ENCODE measurements at places on chromosomes 6 and 20.
A peak's percentile ranks its signal among the peaks of the same experiment; 100 is the strongest.

DNA sequence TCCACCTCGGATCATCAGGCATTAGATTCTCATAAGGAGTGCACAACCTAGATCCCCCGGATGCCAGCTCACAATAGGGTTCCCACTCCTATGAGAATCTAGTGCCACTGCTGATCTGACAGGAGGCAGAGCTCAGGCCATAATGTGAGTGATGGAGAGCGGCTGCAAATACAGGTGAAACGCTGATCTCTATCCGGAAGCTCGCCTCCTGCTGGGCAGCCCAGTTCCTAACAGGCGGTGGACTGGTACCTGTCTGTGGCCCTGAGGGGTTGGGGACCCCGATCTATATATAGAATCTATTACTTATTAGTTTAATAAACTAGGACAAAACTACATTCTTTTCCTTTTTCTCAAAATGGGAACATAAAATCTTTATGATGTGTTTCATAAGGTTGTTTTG lies 741.9 kb downstream of the RFPL4B start:
- H3K36me3 ChIP-seq = no peaks in the 10 kb centered on the region
- no peak overlapping the region for H3K4me3 ChIP-seq
- DNase-seq = no peak

- H3K4me3 ChIP-seq = peak overlapping the region; percentile 50
- H3K4me1 ChIP-seq = no peaks in the 10 kb centered on the region
- peaks cover 98% of the 10 kb centered on the region for H3K27me3 ChIP-seq
- H3K27ac ChIP-seq = no peak overlapping the region
- DNase-seq = no peak
Measured at GRCh38 chr6:10403385-10404106, 11.3 kb downstream of the TFAP2A start.

GRCh38 chr20:47318027-47318585 lies 38.4 kb downstream of the ZMYND8 start:
- H3K27me3 ChIP-seq = no peaks in the 10 kb centered on the region
- DNase-seq = peak; percentile 24
- H3K36me3 ChIP-seq = no peaks in the 10 kb centered on the region
- peak overlapping the region; percentile 97 for H3K27ac ChIP-seq
- peaks cover 64% of the 10 kb centered on the region for H3K4me1 ChIP-seq
- H3K4me3 ChIP-seq = no peak overlapping the region

GRCh38 chr20:18255526-18255925 lies 32.8 kb upstream of the ZNF133 start:
- H3K4me1 ChIP-seq = no peaks in the 10 kb centered on the region
- no peak overlapping the region for H3K4me3 ChIP-seq
- H3K36me3 ChIP-seq = no peaks in the 10 kb centered on the region
- H3K27ac ChIP-seq = no peak overlapping the region
- no peak for DNase-seq
- no peaks in the 10 kb centered on the region for H3K27me3 ChIP-seq

DNA sequence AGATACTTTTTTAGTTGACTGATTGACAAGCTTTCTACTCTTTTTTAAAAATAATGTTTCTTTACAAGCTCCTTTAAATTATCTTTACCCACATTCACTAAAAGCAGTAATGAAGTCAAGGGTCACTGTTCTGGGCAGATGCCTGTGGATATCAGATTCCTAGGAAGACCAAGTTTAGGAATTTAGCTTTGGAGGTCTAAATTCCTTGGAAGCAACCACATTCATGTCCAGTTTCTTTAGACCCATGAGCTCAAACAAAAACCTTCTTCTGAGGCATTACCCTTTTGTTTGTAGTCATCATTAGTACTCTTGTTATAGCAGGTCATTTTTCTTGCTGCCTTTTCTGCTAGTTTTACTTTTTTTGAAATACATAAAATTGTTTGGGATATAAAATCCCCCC lies 462.9 kb upstream of the JAG1 start:
- H3K36me3 ChIP-seq = no peaks in the 10 kb centered on the region
- DNase-seq = no peak
- no peak overlapping the region for H3K4me3 ChIP-seq
- no peaks in the 10 kb centered on the region for H3K4me1 ChIP-seq

GRCh38 chr6:143039548-143039947 lies 21.1 kb upstream of the AIG1 start:
- DNase-seq = no peak
- H3K27me3 ChIP-seq = no peaks in the 10 kb centered on the region
- H3K36me3 ChIP-seq = no peaks in the 10 kb centered on the region
- no peak overlapping the region for H3K4me3 ChIP-seq
- H3K27ac ChIP-seq = no peak overlapping the region

DNA sequence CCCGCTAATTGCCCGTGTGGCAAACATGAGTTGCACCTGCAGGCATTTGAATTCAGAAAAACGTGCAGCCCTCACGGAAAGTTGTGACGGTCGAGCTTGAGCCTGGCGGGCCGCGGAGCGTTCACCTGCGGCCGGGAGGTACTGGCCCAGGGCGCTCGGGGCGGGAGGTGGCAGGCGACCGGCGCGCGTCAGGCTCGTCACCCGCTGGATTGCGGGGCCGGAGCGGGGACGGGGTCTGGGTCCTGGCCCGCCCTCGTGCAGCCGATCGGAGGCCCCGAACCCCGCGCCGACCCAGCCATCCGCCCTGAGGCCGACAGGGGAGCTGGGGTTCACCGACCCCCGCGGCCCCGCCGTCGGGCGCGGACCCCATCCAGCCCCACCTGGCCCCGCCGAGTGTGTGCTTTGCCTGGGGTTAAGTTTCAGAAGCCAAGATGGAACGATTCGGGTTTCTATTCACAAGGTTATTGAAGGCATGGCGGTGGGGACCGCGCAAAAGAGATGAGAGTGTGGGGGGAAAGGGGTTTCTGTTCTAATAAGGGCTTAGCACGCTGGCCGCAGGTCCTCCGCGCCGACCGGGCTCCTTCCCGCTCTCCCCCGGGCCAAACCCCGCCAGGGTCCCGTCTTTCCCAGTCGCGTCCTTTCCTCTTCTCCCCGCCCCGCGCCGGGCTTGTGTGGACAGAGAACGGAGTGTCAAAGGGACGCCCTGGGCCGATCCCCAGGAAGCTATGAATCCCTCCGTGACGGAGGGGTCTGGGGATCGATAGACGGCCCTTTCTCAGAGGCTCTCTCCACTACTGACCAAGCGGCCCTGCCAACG lies 1.6 kb upstream of the HEY2 start:
- DNase-seq = peak; percentile 65
- H3K27ac ChIP-seq = no peak overlapping the region
- no peaks in the 10 kb centered on the region for H3K36me3 ChIP-seq
- H3K27me3 ChIP-seq = peaks cover 96% of the 10 kb centered on the region
- peak overlapping the region; percentile 80 for H3K4me3 ChIP-seq

DNA sequence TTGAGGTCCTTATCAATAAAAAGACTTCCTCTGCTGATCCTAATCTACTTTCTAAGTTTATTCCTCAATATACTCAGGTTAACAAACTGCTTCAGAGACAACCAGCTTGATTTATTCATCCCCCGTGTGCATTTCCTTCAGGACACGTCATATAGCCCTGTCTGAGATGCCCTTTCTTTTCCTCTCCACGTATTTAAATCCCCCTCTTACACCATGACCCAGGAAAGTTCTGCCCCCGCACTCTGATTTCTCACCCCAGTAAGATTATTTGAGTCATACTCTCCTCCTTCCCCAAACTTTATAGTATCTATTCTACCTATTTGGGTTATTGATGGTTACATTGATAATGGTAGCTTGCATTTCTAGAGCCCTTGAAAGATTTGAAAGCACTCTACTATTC lies 9.8 kb upstream of the CGA start:
- H3K36me3 ChIP-seq = no peaks in the 10 kb centered on the region
- no peak overlapping the region for H3K4me3 ChIP-seq

GRCh38 chr20:8390037-8390433 lies 258.0 kb downstream of the PLCB1 start:
- peak overlapping the region; percentile 2 for H3K4me3 ChIP-seq
- no peaks in the 10 kb centered on the region for H3K36me3 ChIP-seq
- no peaks in the 10 kb centered on the region for H3K27me3 ChIP-seq
- peaks cover 44% of the 10 kb centered on the region for H3K4me1 ChIP-seq

GRCh38 chr6:157232161-157232895 lies 91.0 kb downstream of the TMEM242 start:
- H3K4me3 ChIP-seq = no peak overlapping the region
- H3K36me3 ChIP-seq = no peaks in the 10 kb centered on the region
- no peak for DNase-seq
- peaks cover 48% of the 10 kb centered on the region for H3K27me3 ChIP-seq
- H3K4me1 ChIP-seq = peaks cover 28% of the 10 kb centered on the region

GRCh38 chr6:108228416-108228815 lies 32.4 kb downstream of the SNX3 start:
- no peak overlapping the region for H3K4me3 ChIP-seq
- peaks cover 17% of the 10 kb centered on the region for H3K4me1 ChIP-seq
- H3K27me3 ChIP-seq = no peaks in the 10 kb centered on the region
- DNase-seq = no peak

- H3K4me3 ChIP-seq = peak overlapping the region; percentile 60
- H3K27ac ChIP-seq = no peak overlapping the region
- no peak for DNase-seq
- H3K36me3 ChIP-seq = no peaks in the 10 kb centered on the region
- H3K4me1 ChIP-seq = peaks cover 23% of the 10 kb centered on the region
Measured at GRCh38 chr6:52664991-52665686, 5.8 kb upstream of the TMEM14A start.

DNA sequence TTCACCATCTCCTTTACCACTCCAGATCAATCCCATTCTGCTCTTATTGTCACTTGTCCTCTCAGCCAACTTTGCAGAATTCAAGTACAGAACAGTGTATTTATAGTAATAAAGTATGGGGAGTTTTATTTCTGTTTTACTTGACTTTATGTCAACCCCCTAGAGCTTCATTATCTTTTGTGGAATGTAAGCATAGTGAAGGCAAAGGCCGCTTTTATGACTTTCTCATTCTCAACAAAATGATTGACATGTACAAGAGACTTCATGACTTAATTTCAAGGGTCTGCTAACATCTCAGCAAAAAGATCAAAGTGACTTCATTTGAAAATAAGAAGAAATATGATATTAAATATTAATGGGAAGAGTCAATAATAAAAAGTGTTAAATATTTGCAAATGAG lies 28.7 kb upstream of the ARID1B start:
- no peaks in the 10 kb centered on the region for H3K27me3 ChIP-seq
- H3K4me1 ChIP-seq = peaks cover 12% of the 10 kb centered on the region
- no peaks in the 10 kb centered on the region for H3K36me3 ChIP-seq
- H3K27ac ChIP-seq = no peak overlapping the region
- no peak for DNase-seq
- no peak overlapping the region for H3K4me3 ChIP-seq

- no peaks in the 10 kb centered on the region for H3K36me3 ChIP-seq
- H3K4me3 ChIP-seq = no peak overlapping the region
- DNase-seq = no peak
- H3K27me3 ChIP-seq = no peaks in the 10 kb centered on the region
- H3K4me1 ChIP-seq = peaks cover 13% of the 10 kb centered on the region
- H3K27ac ChIP-seq = no peak overlapping the region
Measured at GRCh38 chr20:23327617-23328333, 22.8 kb upstream of the NXT1 start.

- H3K36me3 ChIP-seq = no peaks in the 10 kb centered on the region
- no peak for DNase-seq
- no peaks in the 10 kb centered on the region for H3K4me1 ChIP-seq
Measured at GRCh38 chr6:125852587-125852986, 61.8 kb downstream of the NCOA7 start.

DNA sequence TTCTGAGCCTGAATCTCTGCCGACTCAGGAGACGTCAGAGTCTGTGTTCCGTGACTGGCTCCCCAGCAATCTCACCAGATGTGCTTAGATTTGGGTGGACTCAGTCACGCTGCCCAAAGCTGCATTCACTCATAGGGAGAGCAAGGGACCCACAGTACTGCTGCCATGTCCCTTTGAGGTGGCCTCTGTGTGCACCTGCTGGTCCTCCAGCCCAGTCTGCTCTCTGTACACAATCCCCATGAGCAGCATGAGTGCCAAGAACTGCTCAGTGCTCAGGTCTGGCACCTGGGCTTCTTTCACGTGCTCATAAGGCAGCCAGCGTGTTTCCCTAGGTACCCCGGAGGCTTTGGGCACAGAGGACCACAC lies 44.2 kb upstream of the TIAM2 start:
- no peak overlapping the region for H3K4me3 ChIP-seq
- H3K4me1 ChIP-seq = no peaks in the 10 kb centered on the region
- H3K36me3 ChIP-seq = no peaks in the 10 kb centered on the region
- H3K27ac ChIP-seq = no peak overlapping the region
- H3K27me3 ChIP-seq = no peaks in the 10 kb centered on the region
- DNase-seq = no peak

DNA sequence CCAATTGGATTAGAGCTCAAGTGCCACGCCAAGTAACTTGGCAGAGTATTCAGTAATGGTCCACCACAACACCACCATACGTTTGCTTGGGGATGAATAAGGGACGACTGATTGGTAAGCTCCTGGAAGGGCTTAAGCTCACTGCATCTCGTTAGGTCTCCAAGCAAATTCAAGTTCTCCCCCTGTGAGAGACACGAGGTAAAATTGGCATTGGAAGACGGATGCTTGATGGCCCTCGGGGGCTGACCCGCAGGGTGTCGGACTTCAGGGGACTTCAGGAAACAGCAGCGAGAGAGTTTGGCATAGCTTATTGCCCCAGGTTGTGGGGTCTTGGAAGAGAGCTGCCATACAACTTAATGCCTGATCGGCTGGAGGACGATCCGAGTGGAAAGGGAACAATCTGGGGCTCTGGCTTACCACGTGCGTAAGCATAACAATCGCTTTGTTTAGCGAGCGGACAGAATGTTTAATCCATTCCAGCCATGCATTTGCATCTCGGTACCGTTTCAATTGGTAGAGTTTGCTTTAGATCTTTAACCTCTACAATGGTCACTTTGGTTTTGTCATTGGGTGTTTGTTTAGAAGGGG lies 4.8 kb upstream of the ZNFX1 start:
- H3K27me3 ChIP-seq = no peaks in the 10 kb centered on the region
- H3K4me3 ChIP-seq = peak overlapping the region; percentile 84
- H3K36me3 ChIP-seq = peaks cover 24% of the 10 kb centered on the region
- peak overlapping the region; percentile 84 for H3K27ac ChIP-seq

- H3K27ac ChIP-seq = no peak overlapping the region
- H3K27me3 ChIP-seq = no peaks in the 10 kb centered on the region
- peaks cover 7% of the 10 kb centered on the region for H3K4me1 ChIP-seq
- DNase-seq = no peak
Measured at GRCh38 chr20:32894711-32895355, 36.1 kb downstream of the EFCAB8 start.

GRCh38 chr6:83985308-83985713 lies 48.3 kb upstream of the MRAP2 start:
- no peak overlapping the region for H3K27ac ChIP-seq
- H3K4me1 ChIP-seq = no peaks in the 10 kb centered on the region
- H3K36me3 ChIP-seq = peaks cover 6% of the 10 kb centered on the region
- H3K27me3 ChIP-seq = no peaks in the 10 kb centered on the region

GRCh38 chr6:156348424-156348823 lies 428.8 kb upstream of the ARID1B start:
- H3K36me3 ChIP-seq = no peaks in the 10 kb centered on the region
- H3K27ac ChIP-seq = no peak overlapping the region
- DNase-seq = no peak
- H3K4me1 ChIP-seq = no peaks in the 10 kb centered on the region

All from neural progenitor cell (in vitro differentiated cells).